ENCODE measurements at places on chromosomes 11 and 22.
A peak's percentile ranks its signal among the peaks of the same experiment; 100 is the strongest.

- no peak for DNase-seq
Observed at GRCh38 chr22:25928038-25928437, 186.1 kb downstream of the MYO18B start.

- no peak for DNase-seq
Observed at GRCh38 chr22:34880662-34881061, 185.3 kb upstream of the ISX start.

DNA sequence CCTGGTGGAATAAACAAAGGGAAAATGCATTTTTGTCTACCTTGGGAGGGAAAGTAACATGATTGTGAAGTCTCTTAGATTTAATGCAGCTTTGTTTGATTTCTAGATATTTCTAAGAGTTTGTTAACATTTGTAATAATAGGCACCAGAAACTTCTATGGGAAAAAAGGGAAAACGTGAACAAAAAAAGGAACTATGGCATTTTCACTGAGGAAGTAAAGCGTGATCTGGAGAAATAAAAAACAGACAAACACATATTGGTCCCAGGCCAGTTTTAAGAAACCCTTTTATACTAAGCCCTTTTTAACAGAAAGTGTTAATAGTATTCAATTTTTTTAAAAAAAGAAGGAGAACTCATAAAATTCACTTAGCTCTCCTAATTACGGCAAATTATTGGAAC lies 6.9 kb upstream of the MS4A7 start:
- DNase-seq: no peak

DNA sequence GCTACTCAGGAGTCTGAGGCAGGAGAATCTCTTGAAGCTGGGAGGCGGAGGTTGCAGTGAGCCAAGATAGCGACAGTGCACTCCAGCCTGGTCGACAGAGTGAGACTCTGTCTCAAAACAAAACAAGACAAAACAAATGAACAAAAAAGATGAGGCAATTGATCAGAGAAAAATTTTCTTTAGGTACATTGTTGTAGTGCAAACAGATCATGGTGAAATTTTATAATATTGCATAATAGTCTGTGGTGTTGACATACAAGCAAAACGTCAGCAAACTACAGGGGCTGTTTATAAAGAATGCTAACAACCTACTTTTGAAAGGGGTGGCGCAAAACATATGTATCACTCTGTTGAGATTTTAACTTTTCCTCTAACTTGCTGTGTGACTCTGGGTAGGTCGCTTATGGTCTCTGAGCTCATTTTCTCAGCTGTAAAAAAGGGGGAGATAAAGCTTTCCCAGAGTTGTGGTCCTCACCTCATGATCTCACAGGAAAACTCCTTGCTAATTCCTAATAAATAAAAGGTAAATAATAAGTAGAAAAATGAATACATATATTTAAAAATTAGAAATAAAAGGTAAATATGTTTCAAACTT lies 64.8 kb upstream of the NUP160 start:
- DNase-seq: no peak

- no peak for DNase-seq
Observed at GRCh38 chr11:36365907-36366306, 69.8 kb downstream of the PRR5L start.

DNA sequence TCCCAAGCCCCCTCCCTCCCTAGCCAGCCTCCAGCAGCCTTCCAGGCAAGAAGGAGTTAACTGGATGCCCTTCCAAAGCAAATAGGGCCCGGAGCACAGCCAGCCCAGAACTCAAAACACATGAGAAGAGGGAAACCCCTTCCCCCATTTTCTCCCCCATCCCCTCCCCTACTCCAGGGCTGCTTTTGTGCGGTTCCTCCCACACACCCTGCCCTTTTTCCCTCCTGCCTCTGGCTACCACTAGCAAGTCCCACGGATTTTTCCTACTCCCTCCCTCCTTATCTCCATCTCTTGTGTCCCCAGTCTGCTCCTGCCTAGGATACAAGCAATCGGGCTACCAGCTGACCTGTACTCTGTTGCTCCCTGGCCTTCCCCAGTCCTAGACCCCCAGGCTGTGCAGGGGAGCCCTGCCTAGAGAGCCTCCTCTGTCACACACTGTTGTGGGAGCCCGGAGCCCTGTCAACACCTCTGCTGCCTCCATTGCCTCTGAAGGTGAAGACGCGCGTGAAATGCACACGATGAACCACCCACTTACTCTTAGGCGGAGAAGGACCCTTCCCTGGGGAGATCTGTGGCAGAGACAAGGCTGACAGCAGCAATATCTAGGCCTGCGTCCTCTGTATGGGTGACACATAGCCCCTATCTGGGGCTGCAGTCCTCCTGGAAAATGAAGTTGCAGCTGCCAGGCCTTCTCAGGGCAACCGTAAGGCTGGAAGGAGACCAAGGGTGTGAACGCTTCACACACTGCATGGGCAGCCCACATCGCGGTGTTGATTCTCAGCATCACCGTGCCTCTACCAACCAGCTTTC lies 282.8 kb downstream of the MN1 start:
- no peak for DNase-seq

GRCh38 chr11:19979519-19979845 lies 180.8 kb downstream of the DBX1 start:
- no peak for DNase-seq

DNA sequence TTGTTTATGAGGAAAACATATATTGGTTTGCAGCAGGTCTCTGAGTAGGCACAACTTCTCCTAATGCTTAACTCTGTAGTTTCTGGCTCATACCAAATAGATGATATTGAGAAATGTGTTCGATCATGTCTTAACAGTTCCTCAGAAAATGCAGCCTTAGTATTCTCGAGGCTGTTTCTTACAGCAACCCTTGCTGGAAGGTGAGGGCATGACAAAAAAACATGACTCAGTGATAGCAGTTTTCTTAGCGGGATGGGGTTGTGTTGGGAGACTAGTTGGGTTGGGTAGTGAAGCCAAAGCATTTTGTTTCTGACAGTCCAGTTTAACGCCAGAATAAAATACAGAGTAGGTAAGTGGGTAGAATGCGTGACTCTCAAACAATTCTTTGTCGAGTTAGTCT lies 94.7 kb upstream of the PARVA start:
- DNase-seq: no peak

DNA sequence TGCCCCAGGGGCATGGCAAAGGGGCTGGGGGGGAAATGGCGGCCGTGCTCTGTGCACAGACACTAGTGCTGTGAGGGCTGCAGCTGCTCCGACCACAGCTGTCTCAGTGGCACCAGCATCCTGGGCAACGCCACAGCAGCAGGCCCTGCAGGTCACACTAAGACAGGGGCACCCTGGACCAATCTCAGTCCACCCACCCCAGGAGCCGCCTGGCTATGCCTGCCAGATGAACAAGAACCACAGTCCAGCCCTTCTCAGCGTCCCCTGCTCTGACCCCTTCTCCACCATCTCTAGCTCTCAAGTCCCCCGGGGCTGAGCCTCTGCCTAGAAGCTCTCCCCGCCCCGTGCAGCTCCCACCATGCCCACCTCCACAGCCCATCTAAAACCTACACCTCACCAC lies 16.5 kb downstream of the TUBGCP6 start:
- no peak for DNase-seq

DNA sequence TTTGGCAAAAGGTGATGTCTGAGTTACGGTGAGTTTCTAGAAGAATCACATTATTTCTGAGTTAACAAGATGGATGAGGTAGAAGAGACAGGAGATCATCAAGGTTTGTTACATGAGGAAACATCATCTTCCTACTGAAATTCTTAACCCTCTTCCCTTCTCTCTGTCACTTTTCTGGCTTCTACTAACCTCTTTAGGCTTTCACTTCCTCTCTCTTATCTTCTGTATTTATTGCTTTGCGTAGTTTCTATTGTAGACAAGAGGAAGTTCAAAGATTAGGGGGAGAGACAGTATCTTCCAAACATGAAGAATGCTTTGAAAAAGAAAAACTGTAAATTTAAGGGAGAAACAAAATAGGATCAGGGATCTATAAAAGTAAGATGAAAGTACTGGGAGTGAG lies 75.4 kb downstream of the TRPC6 start:
- no peak for DNase-seq

GRCh38 chr11:117872975-117873827 lies 3.3 kb downstream of the FXYD6 start:
- no peak for DNase-seq

DNA sequence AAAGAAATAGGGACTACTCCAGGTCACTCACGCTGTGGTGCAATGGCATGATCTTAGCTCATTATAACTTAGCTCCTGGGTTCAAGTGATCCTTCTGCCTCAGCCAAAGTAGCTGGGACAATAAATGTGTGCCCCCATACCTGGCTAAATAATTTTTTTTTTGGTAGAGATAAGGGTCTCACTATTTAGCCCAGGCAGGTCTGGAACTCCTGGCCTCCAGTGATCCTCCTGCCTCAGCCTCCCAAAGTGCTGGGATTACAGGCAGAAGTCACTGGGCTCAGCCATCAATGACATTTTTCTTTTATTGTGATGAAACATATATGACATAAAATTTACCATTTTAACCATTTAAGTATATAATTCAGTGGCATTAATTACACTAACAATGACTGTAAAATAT lies 10.6 kb downstream of the SLC5A4 start:
- no peak for DNase-seq

DNA sequence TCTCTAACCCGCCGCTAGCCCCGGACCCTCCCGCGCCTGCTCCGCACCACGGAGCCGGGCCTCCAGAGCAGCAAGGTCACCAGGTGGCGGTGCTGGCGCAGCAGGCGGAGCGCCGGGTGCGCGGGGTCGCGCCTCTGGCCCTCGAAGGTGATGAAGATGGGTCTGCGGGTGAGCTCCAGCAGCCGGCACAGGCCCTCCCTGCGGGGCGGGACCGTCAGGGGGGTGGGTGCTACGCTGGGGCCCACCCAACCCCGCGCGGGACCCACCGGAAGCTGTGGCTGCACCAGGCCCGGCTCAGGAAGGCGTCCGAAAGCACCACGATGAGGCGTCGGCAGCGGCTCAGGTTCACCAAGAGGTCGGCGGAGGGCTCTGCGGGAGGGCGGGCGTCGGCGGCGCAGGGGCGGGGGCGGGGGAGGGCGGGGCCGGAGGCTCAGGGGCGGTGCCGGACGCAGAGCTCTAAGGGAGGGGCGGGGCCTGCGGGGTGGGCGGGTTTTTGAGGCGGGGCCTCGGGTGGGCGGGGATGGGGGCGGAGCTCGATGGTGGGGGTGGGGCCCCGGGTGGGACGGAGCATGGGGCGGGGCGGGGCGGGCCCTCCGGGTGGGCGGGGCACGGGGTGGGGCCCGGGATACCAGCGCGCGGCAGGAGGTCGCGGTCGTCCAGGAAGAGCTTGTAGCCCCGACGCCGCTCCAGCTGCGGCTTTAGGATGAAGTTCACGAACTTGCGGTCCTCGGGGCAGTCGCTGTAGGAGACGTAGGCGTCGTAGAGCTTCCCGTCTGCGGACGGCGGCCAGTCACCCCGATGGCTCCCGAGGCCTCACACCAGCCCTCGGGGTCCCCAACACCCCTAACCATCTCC lies 7.8 kb downstream of the SIGIRR start:
- DNase-seq: peak; percentile 75

- no peak for DNase-seq
Observed at GRCh38 chr11:33660962-33661361, 39.7 kb downstream of the C11orf91 start.

GRCh38 chr11:44946263-44946662 lies 4.4 kb downstream of the TP53I11 start:
- DNase-seq: no peak

- no peak for DNase-seq
Observed at GRCh38 chr11:115214644-115215234, 289.5 kb downstream of the CADM1 start.

DNA sequence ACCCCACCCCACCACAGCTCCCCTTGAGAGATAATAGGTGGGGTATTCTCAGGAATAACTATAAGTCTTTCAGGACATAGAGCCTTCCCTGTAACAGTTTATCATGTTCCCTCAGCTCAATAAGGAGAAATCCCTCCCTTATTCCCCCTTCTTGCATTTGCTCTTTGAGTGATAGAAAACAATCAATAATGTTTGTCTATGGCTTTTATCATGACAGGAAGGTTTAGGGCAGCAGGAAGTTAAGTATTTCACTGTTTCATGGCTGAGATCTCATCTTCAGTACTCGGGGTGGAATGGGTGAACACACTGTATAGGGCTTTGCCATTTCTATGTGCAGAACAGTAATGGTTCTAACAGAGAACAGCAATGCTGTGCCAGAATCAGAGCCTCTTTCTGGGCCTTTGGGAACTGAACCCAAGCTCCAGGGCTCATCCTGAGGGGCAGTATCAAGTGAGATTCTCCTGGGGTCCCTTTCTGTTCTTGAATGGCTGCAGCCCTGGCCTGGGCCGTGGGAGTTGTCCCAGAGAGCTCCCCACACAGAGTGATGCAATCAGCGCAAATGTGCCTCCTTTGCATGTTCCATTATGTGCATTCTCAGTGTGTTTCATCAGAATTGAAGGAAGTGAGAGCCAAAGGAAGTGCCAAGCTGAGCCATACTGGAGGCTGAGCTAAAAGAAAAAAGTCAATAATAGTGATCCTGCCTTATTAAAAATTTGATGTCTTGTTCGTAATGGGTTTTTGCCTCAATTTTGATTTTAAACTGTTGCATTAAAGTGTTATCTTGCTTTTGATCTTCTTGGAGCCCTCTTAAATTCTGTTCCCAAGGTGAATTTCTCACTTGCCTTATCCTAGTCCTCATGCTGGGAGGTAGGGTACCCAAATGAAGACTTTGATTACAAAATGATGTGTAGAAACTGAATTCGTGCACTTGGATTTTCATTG lies 2.9 kb upstream of the CYP2R1 start:
- DNase-seq: no peak

DNA sequence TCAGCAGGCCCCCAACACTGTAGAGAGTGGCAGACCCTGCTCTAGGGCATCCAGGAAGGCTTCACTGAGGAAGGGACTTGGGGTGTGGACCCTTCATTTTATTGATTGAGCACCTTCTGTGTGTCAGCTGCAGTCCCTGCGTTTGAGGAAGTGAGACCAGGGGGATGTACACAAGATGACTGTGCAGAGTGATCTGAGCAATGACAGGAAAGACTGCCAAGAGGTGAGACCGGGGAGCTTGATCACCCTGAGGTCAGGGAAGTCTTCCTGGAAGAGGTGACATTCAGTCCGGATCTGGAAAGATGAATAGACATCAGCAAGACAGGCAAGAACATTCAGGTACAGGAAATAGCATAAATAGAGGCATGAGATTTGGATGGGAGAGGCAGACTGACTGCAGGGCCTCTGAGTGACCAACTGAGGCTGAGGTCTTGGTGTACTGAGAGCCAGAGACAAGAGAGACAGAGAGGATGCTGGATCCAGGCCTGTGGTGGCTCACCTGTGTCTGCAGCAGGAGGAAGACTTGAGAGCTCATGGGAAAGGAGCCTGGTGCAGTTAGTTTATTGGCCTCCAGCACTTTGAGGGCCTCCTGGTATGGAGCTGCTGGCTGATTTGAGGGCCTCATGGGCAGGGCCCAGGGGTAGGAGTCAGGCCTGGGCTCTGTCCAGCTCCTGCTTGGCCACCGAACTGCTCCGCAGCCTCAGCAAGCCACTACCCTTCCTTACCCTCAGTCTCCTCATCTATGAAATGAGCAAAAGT lies 5.2 kb downstream of the DGAT2 start:
- no peak for DNase-seq

GRCh38 chr11:28963187-28963586 lies 855.0 kb downstream of the METTL15 start:
- no peak for DNase-seq

- DNase-seq: no peak
Observed at GRCh38 chr11:79857377-79858214, 416.8 kb upstream of the TENM4 start.

Data from stimulated activated CD8-positive, alpha-beta memory T cell treated with anti-CD3 and anti-CD28 coated beads, Interleukin-4, amount 100 ng/mL, for 4 hours (primary cell).